ENCODE measurements at places on chromosomes 1 and 21.

DNA sequence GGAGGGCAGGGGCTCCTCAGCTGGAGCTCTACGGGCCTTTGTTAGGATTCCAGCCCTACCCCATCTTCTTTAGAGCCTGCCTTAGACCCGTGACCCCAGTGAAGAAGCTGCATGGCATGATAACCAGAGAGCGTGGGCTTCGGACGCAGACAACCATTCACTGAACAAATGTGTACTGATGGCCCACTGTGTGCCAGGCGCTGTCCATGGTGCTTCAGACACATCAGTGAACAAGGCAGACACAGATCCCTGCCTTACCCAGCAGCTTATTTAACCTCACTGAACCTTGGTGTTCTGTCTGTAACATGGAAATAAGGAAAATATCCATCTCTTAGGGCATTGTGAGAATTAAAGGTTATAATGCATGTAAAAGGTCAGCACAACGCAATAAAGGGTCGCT lies 9.5 kb downstream of the CHIT1 start:
- no peak for DNase-seq

GRCh38 chr1:147052677-147053076 lies 114.6 kb downstream of the NBPF12 start:
- DNase-seq, result no peak

GRCh38 chr1:20589331-20590278 lies 708 bp downstream of the CDA start:
- DNase-seq, result no peak

GRCh38 chr1:21645550-21645949 lies 23.6 kb downstream of the RAP1GAP start:
- DNase-seq, result peak; percentile 7

All from NCI-H69 (cell line).